CD4-positive, alpha-beta T cell treated with Interleukin-2 at 100 ng/mL for 4 hours (primary cell): ENCODE measurements at places on chromosomes 3 and 15.

- DNase-seq = no peak
Observed at GRCh38 chr3:102025606-102026270, 176.4 kb downstream of the NFKBIZ start.

GRCh38 chr3:143190101-143190500 lies 70.5 kb downstream of the CHST2 start:
- no peak for DNase-seq

DNA sequence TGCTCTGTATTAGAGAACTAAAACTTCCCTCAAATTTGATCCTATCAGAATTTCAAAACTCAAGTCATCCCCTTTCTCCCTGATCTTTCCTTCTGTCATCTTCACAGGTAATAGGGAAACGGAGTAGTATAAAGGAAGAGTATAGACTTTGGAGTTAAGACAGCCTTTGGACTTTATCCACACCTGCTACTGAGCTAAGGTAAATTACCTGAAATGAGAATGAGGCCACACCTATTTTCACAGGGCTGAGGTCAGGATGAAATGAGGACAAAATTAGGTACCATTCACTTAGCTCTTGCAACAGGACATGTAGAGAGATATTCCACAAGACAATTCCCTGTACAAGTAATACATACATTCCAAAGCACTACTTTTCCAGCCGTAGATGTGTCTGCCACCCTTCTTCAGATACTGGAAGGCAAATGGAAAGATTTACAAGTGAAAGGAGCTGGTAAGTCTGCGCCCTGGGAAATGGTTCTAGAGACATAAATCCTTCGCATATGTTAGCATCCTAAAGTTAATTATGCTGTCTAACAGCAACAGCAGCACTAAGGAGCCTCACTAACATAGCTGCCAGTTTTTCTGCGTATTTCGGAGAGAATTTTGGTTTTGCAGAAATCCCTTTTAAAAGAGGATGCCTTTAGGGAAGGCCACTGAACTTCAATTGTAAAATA lies 461.8 kb downstream of the SHQ1 start:
- DNase-seq = no peak

- DNase-seq = no peak
Observed at GRCh38 chr3:143363949-143364348, 244.4 kb downstream of the CHST2 start.

DNA sequence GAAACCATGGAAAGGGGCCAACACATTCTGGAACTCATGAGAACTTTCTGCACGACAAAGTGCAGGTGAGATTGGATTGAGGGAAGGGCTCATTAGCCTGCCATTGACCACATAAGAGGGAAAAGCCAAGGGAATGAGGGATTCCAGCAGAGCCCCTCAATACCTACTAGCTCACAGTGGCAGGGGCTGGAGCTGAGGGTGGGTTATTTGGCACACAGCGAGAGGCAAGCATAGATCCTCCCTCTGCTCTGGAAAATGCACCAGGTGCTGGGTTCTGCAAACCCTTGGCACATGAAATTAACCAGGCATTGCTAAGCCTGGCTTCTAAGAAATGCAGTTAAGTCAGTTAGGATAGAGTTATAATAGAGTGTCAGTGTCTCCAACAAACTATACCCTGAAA lies 60.8 kb downstream of the IL16 start:
- no peak for DNase-seq

GRCh38 chr3:151538456-151539393 lies 77.9 kb upstream of the IGSF10 start:
- DNase-seq = no peak

DNA sequence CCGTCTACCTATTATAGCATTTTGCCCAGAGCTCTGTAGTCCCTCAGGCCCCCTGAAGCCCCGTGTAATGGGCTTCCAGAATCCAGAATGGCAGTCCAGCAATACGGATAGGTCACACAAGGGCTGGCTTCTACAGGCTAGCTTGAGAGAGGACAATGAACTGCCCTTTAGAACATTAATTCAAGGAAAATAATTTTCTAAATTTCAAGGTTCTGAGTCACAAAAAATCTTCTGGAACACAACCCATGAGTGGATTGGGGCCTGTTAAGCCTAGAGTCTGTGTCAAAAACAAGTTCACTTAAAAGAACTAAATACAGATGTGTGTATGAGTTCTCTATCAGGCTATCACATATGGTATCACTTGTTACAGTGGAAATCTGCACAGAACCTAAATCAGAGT lies 28.8 kb downstream of the DCP1A start:
- no peak for DNase-seq

DNA sequence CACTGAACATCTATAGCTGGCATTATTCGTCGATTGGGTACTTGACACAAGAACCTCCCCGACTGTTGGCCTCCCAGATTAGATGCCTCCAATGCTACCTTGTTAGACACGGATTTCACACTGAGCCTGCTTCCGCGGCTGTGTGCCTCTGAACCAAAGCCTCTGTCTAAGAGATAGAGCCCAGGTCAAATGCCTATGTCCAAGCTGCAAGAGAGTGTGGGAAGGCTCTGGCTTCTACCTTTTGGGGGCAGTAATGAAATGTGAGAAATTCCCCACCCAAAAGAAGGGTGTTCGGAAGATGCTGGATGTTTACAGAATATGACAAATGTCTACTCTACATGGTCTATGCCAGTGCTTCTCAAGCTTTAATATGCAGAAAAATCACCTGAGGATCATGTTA lies 2.0 kb upstream of the RPUSD2 start:
- no peak for DNase-seq

DNA sequence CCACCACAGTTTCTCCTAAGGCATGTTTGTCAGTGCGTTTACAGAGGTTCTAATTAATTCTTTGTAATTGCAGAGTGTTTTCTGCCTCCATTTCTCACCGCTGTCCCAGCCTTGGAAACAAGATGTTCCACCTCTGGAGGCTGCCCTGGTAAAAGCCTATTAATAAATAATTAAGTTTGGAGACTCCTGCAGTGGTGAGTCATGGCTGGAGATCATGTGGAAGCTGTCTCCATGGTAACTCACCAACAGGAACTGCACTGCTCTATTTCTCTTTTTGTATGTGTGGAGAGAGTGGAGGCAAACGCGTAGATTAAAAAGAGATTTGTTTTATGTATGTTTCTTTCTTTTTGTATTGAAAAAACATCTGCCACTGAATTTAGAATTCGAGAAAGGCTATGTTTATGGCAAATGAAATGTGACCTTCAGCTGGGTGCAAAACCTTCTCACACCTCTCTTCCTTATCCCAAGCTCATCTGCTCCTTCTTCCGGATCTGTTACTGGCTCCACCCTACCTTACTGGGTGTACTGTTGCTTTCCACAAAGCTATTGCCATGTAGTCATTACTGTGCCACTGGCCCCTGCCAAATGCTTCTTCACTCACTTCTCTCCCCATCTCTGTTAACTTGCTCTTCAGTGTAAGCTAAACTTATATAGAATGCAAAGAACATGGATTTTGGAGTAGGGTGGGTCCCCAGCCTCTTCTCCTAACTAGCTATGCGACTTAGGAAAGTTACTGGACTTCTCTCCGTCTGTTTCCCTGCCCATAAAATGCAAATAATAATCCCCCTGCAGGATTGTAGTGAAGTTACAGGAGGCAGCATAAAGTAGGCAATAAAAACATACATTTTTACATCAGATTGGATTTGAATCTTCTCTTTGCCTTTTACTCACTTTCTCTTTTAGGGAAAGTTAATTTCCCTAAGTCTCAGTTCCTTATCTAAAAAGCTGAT lies 778.5 kb downstream of the NTRK3 start:
- no peak for DNase-seq

DNA sequence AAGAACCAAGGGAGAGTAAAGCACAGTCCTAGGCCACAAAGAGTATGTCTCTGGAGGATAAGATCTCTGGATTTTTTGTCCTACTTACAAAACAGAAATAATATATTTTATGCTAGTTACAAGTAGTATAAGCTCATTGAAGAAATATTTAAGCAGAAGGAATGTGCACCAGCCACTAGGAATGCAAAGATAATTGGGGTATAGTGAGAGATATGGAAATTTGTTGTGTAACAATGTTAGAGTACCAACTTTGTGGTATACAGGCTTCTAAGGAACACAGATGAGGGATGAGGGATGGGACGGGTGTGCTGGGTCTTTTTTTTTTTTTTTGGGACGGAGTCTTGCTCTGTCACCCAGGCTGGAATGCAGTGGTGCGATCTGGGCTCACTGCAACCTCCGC lies 26.5 kb downstream of the AKAP13 start:
- DNase-seq = no peak

- no peak for DNase-seq
Observed at GRCh38 chr3:29481969-29482767, 201.3 kb downstream of the RBMS3 start.

DNA sequence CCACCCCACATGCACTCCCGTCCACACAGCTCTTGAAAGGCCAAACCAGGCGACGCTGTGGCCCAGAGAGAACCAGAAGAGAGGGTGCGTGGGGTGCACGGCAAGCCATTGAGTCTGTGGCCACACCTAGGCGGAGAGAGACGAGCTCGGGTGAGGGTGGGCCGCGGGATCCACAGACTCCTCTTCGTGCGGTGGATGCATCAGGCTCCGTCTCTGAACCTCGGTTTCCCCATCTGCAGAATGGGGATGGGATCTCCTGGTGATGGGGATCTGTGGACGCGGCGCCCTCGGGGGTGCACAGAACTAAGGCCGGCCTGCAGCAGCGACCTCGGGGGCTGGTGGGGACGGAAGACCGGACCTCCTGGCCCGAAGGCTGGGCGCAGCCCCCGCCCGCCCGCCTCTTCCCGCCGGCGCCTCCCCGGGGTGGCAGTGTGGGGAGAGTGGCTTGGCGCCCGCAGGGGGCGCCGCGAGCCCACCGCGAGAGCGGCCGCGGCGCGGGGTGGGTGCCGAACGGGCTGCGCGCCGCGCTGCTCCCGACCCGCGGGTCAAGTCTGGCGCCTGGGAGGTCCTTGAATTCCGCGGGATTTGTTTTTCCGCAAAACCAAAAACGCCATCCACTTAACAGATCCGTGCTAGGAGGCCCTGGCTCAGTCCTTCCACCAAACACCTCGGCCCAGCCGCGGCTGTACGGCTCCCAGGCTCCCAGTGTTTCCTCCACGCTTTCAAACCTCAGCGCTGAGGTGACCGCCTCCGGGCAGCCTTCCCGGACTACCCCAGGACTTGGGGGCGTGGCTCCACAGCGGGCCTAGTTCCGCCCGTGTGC lies 13.2 kb upstream of the ADPGK start:
- peak; percentile 45 for DNase-seq

GRCh38 chr3:119579366-119580066 lies at the start of gene ADPRH:
Gene ADPRH (plus strand): TSS chr3:119579492. CDS start chr3:119582170, 2,678 bp downstream.
- peak; percentile 47 for DNase-seq

DNA sequence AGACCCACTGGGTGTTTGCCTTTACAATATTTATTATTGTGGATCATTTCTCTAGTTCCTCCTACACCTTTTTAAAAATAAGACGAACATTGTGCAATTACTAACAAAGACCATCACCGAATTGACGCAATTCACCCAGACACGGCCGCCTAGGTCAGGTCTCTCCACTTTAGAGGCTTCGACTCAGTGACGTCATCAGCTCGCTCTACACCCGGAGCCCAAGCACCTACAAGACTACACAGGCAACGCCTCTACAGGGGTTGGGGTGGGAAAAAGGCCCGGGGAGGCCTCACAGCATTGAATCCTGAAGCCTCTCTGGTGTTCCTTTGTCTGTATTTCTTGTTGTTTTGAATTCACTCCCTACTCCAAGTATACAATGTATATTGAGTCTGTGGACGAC lies 16.6 kb downstream of the ZIC4 start:
- DNase-seq = no peak

- no peak for DNase-seq
Observed at GRCh38 chr15:101651554-101652097, 555 bp downstream of the TM2D3 start.

DNA sequence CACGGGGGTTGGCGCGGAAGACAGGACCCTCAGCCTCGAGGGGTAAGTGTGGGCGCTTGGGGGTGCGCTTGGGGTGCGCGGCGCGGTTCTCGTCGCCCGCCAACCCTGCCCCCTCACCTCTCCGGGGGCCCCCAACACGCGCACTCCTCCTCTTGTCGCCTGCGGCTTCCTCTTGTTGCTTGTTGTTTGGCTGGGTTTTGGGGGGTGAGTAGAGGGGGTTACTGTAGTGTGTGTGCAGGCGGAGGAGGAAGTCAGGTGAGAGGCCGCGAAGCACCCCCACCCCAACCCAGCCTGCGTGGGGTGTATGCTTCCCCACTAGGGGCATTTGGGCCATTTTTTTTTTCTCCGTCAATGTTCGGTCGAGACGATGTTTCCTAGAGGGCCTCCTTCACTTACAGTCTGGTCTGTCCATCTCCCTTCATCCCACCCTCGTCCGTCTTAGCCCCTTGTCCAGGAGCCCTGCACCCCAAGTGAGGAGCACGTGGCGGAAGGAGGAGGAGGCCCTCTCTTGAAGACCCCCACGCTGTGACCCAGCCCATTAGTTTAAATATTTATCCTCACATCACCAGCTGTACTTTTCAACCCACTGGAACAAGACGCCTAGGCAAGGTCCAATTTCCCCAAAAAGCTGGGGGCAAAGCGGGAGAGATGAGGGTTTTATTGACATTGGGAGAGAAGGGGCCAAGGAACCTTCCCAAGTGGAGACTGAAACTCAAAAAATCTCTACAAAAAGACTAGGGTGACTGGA lies 20.4 kb upstream of the SATB1 start:
- DNase-seq = peak; percentile 71

DNA sequence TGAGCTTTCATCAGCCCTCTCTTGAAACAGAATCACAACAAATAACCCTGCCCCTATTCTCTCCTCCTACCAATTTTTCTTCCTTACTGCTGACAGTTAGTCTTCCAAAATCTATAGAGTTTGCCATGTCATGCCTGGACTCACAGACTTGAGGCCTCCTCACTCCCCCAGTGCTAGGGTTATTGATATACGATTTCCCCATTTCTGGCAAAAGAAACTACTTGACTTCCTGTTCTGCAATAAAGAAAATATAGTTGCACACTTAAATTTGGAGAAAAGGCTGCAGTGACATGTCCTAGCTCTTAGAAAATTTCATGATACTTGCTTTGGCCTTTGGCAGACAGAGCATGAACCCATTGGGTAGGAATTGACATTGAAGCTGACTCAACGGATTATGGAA lies 75.9 kb downstream of the CYP19A1 start:
- DNase-seq = no peak

DNA sequence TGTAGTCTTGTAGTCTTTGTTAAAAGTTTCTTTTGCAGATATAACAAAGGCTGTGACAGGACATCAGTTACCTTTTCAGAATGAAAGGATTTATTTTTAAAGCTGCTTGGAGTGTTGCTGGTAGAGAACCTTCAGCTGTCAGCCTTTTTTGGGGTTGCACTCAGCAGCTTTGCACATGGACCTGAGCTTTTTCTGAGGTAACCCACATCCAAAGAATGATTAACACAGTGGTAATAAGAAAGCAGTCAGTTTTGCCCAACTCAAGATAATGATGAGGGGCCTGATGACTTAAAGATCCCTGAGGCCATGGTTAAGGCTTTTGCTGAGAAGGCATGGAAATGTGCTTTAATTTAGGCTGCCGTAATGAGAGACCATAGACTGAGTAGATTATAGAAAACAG lies 1042.7 kb downstream of the PLOD2 start:
- no peak for DNase-seq

GRCh38 chr3:168249550-168250414 lies 154.1 kb upstream of the GOLIM4 start:
- DNase-seq = no peak

DNA sequence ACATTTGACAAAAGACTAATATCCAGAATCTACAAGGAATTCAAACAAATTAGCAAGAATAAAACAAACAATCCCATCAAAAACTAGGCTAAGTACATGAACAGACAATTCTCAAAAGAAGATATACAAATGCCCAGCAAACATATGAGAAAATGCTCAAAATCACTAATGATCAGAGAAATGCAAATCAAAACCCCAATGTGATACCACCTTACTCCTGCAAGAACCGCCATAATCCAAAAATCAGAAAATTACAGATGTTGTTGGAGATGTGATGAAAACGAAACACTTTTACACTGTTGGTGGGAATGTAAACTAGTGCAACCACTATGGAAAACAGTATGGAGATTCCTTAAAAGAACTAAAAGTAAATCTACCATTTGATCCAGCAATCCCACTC lies 79.4 kb downstream of the SNTN start:
- DNase-seq = no peak
